Urinary bladder (tissue), 4 donors: ENCODE measurements at places on chromosomes 3 and 15. TPM values are rescaled to one million over a fixed set of nuclear protein-coding genes. Genes with fewer than 3 reads are reported as not detected.

SPATA12 gene
- 0.09 TPM for polyA plus RNA-seq

DNA sequence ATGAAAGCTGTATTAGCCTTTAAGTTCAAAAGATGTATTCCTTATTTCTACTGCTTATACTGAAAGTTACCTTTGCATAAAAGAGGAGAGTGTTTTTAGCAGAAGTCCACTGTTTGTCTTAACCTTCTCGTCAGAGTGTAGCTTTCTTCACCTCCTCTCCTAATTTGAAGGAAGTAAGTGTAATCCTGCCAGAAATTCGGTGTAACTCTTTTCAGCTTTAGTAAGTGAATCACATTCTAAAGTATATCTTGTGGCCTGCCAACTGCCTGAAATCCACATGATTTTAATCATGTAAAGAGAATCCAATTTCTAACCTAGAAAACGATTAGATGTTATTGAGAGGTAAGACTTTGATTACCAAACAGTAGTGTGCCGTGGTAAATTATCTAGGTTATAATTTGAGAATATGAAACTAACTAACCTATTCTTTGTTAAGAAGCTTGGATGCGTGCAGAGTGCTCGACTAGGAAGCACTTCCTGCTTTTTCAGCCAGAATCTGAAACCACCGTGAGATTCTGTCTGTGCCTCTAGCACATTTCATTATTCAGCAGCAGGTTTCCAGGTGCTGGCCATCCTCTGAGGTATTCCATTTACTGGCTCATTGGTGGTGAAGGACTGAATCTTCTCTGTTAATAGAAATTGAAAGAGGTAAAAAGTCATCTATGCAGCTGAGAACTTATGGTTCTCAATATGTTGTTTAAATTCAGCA is 7.5 kb downstream of the GYG1 start:
- no peak for DNase-seq

- no peak for DNase-seq
Observed at GRCh38 chr3:12349895-12350811, 61.3 kb downstream of the PPARG start.

DNA sequence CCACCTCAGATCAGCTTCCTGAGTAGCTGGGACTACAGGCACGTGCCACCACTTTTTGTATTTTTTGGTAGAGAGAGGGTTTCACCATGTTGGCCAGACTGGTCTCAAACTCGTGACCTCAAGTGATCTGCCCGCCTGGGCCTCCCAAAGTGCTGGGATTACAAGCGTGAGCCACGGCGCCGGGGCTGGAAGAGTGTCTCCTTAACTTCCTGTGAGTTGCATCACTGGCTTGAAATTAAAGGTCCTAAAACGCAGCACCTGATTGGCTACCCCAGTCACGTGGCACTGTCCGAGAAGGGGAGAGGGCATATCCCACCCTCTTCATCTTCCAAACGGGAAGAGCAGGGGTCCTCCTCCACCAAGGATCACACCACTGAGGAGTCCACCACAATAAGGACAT is 5.5 kb upstream of the FAM174B start:
- no peak for DNase-seq

DNA sequence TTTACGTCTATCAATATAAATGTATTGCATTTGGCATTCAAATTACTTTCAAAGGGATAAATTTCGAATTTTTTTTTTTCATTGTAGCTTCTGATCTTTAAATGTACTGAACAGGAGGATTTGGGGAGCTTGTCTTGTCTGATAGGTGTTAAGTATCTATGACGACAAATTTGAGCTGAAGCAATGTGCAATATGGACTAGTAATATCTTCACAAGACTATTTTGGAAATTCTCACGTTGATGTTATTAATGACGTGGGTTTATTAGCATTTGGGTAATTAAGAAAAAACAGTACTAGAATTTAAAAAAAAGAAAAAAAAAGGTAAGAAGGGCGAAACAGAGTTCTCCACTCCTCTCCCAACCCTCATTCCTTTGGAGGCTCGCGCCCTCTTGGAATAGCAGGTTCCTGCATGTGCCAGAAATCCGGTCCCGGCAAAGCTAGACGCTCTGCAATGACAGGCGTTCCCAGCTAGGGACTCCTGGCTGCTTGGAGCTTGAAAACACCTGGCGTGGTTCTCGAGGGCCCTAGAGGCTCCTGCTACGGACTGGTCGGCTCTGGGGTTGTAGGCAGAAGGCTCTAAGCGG is 648 bp upstream of the P2RY1 start:
- DNase-seq = no peak

DNA sequence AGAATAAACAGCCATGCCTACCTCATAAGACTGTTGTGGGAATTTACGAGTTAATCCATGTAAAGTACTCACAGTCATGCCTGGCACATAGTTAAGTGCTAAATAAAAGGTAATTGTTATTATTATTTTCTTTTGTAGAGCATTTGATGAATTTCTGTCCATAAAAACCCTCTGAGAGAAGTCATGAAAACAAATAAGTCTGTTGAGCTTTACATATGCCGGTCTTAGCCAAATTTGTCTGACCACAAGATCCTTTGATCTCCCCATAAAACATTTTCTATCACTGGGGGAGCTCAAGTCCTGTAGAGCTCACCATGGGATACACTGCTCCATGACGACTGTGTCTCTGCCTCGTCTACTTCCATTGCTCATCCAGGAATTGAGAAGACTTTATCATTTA is 114.0 kb downstream of the MAGI1 start:
- no peak for DNase-seq

DNA sequence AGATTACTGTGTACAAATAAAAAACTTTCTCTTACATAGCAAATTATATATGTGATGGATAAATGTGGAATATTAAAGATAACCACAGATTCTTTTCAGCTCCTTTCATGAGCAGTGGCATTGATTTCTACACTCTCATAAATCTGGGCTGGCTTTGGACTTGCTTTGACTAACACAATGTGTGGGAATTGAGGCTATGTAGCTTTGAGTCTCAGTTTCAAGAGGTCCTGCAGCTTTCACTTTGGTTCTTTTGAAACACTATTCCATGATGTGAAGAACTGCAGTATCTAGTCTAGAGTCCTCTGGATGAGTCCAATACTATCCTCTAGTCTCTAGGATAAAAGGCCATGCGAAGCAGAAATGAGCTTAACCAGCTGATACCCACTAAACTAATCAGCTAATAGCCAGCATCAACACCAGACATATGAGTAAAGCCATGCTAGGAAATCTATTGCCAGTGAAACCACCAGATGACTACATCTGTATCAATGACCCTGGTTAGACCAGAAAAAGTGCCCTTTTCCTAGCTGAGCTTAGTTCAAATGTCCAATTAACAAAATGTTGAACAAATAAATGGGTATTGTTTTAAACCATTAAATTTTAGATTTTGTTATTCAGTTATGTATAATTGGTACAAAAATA is 274.9 kb upstream of the ZPLD1 start:
- no peak for DNase-seq
